ENCODE measurements at places on chromosomes 4 and X.
A peak's percentile ranks its signal among the peaks of the same experiment; 100 is the strongest.

DNA sequence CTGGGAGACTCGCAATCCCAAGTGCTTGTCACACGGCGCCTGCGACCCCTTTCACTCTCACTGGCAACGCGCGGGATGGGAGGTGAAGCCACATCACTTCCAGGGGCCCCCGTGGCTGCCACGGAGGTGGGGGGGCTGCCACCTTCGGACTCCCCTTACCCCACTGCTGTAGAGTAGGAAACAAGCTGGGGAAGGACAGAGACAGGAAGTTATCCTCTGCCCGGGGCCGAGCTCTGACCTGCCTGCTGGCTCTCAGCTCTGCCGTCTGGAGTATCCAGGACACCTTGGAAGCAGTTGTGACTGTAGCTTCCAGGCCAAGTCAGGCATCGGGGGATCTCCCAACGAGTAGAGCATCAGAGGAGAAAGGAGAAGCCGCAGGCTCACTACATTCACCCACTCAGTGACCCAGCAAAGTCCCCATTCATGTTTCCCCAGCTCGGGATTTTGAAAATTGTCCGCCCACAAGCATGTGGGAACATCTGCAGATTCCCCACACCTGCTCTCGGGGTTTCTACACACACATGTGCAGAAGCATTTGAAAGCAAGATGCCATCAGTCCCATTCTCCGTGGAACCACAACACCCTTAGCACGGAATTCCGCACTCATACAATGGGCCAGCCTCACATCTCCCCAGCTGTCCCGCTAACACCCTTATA, 10.8 kb downstream of the PDZD4 start:
- DNase-seq, result no peak

- peak; percentile 31 for DNase-seq
Measured at GRCh38 chr4:104494822-104495559, at the start of gene CXXC4. Gene CXXC4, minus strand, starts transcription at chr4:104494894. Its CDS starts 3,092 bp downstream, at chr4:104491802.

GRCh38 chrX:132615391-132616131, 126.7 kb upstream of the MBNL3 start:
- peak; percentile 28 for DNase-seq

DNA sequence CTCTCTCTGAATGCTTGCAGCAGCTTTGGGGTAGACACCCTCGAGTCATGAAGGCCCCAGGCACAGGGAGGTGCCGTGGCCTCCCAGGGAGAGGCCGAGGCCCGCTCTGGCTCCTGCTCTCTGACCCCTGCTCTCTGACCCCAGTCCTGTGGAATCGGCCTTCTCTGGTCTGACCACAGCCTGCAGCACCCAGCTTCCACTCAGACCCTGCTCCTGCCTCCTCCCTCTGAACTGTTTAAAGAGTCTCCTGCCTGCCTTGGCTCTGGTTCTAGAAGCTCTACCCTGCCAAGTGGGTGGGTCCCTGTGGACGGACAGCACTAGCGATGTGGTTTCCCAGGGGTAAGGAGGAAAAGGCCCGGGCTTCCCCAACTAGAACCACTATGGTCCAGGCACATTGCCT, 78.2 kb upstream of the TMEM150C start:
- DNase-seq, result no peak

GRCh38 chrX:134075894-134076718, 90.7 kb upstream of the GPC3 start:
- no peak for DNase-seq

- DNase-seq, result no peak
Measured at GRCh38 chr4:3446631-3447320, 5.0 kb downstream of the HGFAC start.

- no peak for DNase-seq
Measured at GRCh38 chrX:47101206-47101605, 23.0 kb downstream of the RGN start.
